ENCODE measurements at places on chromosomes 11 and 22.

GRCh38 chr22:38075105-38075825 is 8.7 kb downstream of the SLC16A8 start:
- no peak for DNase-seq

GRCh38 chr11:26219183-26220117 is 112.5 kb upstream of the ANO3 start:
- no peak for DNase-seq

- DNase-seq, result no peak
Observed at GRCh38 chr22:34592123-34592740, 473.7 kb upstream of the ISX start.

- DNase-seq, result no peak
Observed at GRCh38 chr11:118071416-118072030, 5.4 kb upstream of the TMPRSS4 start.

- DNase-seq, result no peak
Observed at GRCh38 chr11:129423426-129423825, 47.8 kb downstream of the BARX2 start.

GRCh38 chr11:46520971-46521745 is 72.7 kb downstream of the AMBRA1 start:
- DNase-seq, result no peak

DNA sequence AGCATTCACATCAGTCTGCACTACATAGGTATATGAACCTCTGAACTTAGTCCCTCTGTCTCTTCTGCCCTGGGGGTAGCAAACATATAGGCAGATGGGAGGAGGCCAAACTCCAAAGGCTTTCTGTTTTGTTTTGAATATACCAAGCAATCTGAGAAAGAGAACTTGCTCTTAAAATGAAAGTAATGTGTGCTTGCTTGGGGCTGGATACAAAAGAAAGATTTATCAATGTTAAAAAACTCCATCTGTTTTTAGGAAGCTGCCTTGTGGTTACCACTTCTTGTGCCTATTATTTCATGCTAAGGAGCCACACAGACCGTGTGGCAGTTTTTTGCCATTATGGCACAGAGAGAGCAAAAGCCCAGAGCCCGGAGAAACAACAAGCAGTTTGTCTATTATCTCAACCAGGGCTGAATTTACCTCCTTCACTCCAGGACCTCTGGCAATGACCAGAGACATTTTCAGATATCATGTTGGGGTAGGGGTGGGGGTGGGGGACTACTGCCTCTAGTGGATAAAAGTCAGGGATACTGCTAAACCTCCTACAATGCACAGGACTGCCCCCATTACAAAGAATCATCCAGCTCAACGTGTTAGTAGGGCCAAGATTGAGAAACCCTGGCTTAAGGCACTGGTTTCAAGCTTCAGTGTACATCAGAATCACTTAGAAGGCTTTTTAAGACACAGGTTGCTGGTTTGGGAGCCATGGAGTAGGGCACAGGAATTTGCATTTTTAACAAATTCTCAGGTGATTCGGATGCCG is 124.2 kb downstream of the APIP start:
- no peak for DNase-seq

- DNase-seq, result no peak
Observed at GRCh38 chr11:5605849-5606248, 9.4 kb downstream of the TRIM6 start.

GRCh38 chr11:46278387-46279125 is 1.1 kb downstream of the CREB3L1 start:
- DNase-seq, result no peak

DNA sequence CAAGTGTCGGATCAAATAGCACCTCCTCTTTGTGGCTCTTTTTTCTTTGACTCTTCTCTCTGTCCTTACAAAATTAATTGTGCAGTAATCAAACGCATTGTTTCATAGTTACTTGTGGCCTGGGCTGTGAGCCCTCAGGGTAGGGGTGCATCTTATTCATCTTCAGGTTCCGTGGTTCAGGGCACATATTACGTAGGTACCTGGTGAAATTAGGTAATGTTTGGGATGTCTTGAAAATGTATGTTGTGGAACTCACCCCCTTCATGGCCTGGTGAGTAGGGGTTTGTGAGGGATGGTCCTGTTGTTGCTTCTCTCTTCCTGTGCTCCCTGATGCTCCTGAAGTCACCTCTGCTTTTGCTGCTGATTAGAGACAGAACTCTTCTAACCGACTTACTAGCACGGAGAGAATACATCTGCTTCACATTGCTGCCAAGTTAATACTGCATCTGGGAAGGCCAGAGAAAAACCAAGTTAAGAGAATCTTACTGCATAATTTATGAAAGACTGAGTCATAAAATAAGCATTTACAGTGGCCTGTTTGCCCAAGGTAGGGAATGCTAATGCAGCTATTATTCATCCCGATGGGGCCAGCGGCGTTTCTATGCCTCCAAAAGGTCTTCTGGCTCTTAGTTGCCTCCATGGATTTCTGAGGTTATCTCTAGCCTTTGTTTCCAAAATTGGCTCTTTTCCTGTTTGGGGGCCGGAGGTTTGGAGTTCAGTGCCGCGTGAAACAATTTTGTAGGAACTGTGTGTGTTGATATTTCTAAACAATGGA is 66.9 kb downstream of the TBC1D22A start:
- DNase-seq, result no peak

DNA sequence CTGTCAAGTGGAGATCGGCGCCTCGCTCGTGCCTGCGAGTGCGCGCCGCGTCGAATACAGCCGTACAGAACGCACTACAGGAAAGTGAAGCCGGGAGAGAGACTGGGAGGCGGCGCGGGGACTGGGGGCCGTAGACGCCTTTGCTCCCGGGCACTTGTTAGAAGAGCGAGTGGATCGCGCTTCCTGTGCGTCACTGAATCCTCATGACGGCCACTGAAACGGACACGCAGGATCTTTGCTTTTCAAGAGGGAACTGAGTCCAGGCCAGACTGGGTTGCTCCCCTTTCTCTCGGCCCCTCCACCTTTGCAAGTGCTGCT is 314 bp downstream of the RIC8A start:
- no peak for DNase-seq

- DNase-seq, result no peak
Observed at GRCh38 chr11:128766591-128767081, 72.8 kb downstream of the FLI1 start.

DNA sequence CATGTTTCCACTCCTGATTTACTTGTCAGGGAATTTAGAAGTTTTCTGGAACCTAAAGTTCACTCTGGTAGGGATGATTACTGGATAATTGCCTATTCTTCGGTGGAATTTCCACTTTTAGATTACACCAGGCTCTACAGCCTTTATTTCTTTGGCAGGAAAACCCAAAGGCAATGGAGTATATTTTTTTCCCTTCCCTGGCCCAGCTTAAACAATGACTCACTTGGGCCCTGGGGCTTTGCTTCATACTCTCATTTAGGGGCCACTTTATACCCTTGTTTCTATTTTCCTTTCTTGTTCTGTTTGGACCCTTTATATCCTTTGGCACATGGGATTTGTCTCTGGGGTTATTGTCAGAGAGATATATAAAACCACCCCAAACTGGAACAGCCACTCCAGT is 114.7 kb downstream of the CSTPP1 start:
- no peak for DNase-seq

- peak; percentile 70 for DNase-seq
Observed at GRCh38 chr22:37316875-37317371, 34.6 kb downstream of the CYTH4 start.

DNA sequence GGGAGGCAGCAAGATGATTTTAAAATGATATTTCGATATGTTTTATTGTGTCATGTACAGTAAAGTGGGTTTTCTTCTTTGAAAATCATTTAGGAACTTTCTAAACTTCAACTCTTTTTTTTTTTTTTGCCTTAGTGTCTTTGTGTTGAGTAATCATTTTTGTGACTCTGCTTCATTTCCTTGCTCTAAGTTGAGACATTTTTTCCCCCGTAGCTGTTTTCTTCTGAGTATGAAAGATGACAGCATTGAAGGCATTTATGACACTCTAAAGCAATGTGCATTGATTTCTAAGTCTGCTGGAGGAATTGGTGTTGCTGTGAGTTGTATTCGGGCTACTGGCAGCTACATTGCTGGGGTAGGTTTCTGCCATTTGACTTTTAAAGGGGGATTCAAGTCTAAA is 23.5 kb downstream of the RRM1 start:
- no peak for DNase-seq

DNA sequence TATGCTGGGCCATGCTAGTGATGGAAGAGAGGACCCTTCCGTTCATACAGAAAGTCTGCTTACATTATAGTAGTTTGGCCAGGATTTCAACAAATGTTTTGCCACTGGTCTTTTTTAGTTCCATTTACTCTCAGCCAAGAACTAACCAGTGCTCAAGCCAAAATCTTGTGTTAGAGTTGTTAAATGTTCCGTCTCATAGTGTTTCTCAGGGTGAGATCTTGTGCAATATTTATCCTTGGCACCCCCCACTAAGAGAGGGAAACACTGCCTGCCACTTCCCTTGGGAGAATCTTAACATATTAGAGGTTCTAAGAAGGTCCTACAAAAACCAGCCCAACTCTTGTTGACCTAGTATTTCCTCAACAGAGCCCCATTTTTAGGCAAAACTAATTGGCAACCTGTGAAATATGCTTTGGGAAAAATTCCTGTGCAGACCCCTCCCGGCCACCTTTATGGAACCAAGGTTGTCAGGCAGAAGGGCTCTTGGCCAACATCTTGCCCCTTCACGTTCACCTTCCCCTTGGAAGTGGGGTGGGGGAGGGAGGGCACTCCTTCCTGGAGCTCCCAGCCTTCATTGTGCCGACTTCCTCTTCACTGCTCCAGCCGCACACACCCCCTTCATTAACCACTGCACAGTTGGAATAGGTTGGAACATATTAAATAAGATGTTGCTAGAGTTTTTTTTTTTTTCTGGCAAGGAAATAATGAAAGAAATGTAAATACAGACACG is 173.2 kb upstream of the SORL1-AS1 start:
- DNase-seq, result no peak

DNA sequence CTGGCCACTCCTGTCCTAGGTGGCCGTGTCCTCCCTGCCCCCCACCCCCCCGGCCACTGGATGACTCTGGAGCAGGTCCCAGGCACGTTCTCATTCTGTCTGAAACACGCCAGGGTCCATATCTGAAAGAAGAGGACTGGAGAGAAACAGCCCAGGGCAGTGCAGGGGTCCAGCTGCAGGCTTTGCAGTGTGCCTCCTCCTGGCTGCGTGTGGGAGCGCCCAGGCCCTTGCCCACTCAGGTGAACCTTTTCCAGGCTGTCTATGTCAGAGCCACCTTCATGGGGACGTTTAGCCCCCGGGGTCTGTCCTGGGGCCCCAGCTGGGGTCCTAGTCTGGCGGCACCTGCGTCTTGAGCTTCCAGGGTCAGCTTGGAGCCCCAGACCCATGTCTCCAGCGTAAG is 15.6 kb downstream of the GRAMD4 start:
- DNase-seq, result no peak

DNA sequence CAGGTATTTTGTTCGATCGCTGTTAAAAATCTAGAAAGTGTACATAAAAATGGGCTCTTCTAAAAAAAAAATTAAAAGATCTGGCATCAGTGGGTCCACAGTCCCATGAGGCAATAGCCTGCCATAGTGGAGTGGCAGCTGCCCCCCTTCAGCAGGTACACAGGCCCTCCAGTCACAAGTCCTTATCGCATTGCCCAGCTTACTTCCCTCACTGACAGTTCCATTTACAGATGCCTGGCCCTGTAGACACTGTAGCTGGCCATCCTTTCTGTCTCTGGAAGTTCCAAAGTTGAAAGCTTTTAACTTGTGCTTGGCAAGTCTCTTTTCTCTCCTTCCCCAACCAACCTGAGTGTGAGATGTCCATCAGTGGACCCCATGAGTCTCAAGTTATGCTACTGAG is 11.4 kb downstream of the ZNRF3 start:
- no peak for DNase-seq

DNA sequence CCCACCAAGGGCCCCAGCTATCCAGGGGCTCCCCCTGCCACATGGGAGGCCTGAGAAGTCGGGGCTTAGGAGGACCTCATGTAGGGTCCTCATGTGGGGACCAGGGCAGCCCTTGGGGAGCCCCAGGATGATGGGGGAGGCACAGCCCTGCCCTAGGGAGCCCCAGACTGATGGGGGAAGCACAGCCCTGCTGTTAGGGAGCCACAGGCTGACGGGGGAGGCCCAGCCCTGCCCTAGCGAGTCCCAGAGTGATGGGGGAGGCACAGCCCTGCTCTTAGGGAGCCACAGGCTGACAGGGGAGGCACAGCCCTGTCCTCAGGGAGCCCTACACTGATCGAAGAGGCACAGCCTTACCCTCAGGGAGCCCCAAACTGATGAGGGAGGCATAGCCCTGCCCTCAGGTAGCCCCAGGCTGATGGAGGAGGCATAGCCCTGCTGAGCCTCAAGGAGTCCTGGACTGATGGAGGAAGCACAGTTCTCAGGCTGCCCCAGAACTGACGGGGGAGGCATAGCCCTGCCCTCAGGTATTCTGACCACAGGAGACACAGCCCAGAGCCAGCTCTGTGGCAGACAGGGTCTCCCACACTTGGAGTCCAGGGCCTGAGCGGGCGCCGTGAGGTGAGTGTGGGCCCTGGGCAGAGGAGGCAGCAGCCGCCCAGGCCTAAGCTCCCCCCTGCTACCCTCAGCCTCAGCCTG is 10.8 kb downstream of the PRR33 start:
- peak; percentile 30 for DNase-seq

GRCh38 chr11:7637447-7638157 is 35.7 kb downstream of the CYB5R2 start:
- DNase-seq, result no peak

DNA sequence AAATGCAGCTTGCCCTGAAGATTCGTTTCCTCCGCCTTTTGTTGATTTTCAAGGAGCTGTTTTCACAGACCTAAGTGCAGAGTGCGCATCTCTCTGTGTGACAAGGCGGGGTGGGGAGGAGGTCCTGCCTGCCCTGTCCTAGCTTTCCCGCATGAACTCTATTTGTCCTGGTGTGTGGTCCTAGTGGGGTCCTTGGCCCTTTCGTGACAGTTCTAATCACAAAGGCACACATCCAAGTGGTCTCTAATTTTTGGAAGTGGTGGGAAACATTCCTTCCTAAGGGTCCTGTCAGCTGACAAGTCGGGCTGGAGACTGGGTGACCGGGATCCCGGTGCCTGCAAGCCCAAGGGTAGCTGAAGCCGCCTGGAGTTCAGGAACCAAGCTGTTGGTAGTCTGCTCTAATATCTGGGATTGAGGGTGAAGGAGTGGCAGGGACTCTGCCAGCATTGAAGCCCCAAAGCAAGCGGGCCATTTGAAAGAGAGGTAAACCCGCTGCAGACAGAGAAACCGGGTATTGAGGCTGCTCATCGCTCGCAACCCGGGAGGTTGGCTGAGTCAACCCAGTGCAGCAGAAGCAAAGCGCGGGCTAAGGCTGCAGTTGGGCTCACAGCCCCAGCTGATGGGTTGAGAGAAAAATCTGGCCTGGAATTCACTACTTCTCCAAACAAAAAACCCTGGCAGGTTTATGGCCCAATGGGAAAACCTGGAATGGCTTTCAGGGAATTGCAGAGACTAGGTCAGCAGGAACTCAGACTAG is 28.1 kb upstream of the FBXO3 start:
- DNase-seq, result no peak

Data from activated CD4-positive, CD25-positive, alpha-beta regulatory T cell treated with anti-CD3 and anti-CD28 coated beads, Interleukin-2, amount 50 U/mL, for 72 hours (primary cell).